ENCODE measurements at places on chromosomes 2 and 18. TPM values are rescaled to one million over a fixed set of nuclear protein-coding genes. Genes with fewer than 3 reads are reported as not detected.

OSBPL6 gene
- 2.5 TPM for total RNA-seq

REG3A gene
- total RNA-seq: not detected

SLC5A7 gene
- not detected for total RNA-seq

NEUROD1 gene
- total RNA-seq: not detected

MSTN gene
- not detected for total RNA-seq

GKN2 gene
- total RNA-seq: not detected

Data from activated CD8-positive, alpha-beta T cell treated with anti-CD3 and anti-CD28 coated beads for 36 hours (primary cell).